Esophagus muscularis mucosa (tissue), 4 donors: ENCODE measurements at places on chromosomes 7 and 10. TPM values are rescaled to one million over a fixed set of nuclear protein-coding genes. Genes with fewer than 3 reads are reported as not detected.

Gene PRPS1L1
- total RNA-seq: not detected

Gene MUC12
- total RNA-seq: not detected

Gene MMRN2
- 66.0 TPM for total RNA-seq

Gene KIAA1549
- total RNA-seq: 2.5 TPM

Gene RHEB
- total RNA-seq: 98.5 TPM

Gene RPEL1
- total RNA-seq: not detected

Gene RBP3
- 0.06 TPM for total RNA-seq

Gene GIMAP2
- 5.8 TPM for total RNA-seq

Gene ERVW-1
- total RNA-seq: not detected

Gene FXYD4
- total RNA-seq: not detected

GRCh38 chr7:162632-163297, 29.6 kb upstream of the FAM20C start:
- no peak for DNase-seq
- H3K4me3 ChIP-seq: no peak overlapping the region
- H3K36me3 ChIP-seq: no peaks in the 10 kb centered on the region
- H3K4me1 ChIP-seq: no peaks in the 10 kb centered on the region

DNA sequence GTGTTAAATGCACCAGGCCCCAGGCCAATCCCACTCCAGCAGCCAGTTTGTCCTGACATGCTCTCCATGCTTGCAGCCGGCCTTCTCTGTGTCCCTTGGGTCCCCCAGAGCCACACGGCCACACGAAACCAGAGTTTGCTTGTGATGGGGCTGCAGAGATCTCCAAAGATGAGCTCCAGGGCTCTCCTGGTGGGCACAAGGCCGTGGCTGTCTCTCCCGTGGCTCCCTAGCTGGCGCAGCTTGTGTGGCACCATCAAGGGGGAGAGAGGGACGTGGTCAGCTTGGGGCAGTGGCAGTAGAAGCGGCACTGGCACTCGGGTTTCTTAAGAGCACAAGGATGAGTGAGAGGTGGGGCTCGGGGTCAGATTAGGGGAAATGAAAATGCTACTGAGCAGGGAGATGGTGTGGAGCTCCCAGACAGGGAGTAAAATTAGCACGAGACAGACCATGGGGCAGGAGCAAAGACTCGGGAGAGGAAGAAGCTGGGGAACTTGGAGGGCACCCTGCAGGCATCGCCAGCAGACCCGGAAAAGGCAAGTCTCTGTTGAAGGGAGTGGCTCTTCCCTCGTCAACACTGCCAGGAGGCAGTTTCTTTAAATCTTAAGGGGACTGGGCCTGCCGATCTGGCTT, 572.5 kb upstream of the FOXK1 start:
- H3K4me1 ChIP-seq: no peaks in the 10 kb centered on the region
- DNase-seq: no peak
- H3K27ac ChIP-seq: no peak overlapping the region
- peaks cover 7% of the 10 kb centered on the region for H3K36me3 ChIP-seq
- no peak overlapping the region for H3K4me3 ChIP-seq
- H3K27me3 ChIP-seq: no peaks in the 10 kb centered on the region

- peak overlapping the region; percentile 58 for H3K27ac ChIP-seq
- H3K4me1 ChIP-seq: no peaks in the 10 kb centered on the region
- H3K27me3 ChIP-seq: no peaks in the 10 kb centered on the region
Observed at GRCh38 chr7:33831389-33832141, 73.8 kb upstream of the BMPER start.

- DNase-seq: no peak
- no peaks in the 10 kb centered on the region for H3K36me3 ChIP-seq
- no peak overlapping the region for H3K4me3 ChIP-seq
- no peak overlapping the region for H3K27ac ChIP-seq
Observed at GRCh38 chr7:31014826-31015225, 37.3 kb upstream of the ADCYAP1R1 start.

DNA sequence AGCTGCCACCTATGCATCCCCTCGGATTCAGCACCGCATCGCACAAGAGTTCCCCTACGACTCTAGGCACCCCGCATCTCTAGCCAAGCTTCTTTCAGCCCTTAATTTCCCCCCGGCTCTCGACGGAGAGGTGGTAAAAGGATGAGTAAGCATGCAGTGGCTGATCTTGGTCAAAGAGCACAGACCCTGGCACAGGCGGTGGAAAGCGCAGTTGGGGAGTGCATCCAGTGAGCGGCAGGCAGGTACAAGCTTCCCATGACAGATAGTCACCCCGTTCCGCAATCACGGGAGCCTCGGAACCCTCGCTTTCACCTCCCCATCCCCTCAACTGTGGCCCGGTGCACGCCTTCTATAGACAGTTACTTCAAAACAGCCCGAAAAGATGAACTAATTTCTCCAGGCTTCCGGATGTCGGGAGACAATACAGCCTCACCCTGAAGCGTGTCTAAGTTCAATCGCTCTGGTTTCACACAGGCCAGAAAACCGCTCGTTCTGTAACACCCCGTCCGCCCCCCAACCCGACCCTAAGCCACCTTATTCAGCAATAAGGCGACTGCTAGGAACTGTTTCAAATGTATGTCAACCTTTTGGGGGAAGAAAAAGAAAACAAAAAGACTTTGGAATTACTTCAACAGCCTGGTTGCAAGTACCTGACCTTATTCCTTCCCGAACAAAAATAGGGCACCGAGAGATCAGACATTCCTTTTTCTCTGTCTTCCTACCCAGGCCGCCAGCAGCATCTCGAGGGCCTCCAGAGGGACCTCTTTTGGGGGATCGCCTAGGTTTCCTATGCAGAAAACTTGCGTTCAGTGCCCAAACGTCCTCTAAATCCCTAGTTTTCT, 1.4 kb downstream of the RHEB start:
- peak overlapping the region; percentile 97 for H3K27ac ChIP-seq
- H3K27me3 ChIP-seq: no peaks in the 10 kb centered on the region
- H3K36me3 ChIP-seq: no peaks in the 10 kb centered on the region

GRCh38 chr10:126013489-126014281, 117.3 kb downstream of the FANK1 start:
- DNase-seq: no peak
- no peaks in the 10 kb centered on the region for H3K36me3 ChIP-seq
- no peak overlapping the region for H3K27ac ChIP-seq

DNA sequence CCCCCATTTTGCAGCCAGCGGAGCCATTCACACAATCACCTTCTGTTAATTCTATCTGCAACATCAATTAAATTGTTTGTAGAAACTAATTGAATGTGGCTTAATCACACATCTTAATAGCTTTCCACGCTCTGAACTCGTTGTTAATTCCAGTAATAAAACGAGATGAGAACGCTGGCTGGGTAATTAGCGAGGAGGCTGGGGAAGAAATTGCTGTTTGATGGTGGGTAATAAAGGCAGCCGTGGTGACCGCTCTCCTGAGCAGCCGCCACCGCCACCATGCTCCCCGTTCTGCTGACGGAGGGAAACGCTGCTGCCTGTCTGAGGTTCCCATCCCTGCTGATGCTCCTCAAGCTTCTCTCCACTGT, 36.3 kb downstream of the GBX1 start:
- H3K4me1 ChIP-seq: peaks cover 3% of the 10 kb centered on the region
- no peak overlapping the region for H3K4me3 ChIP-seq
- no peak overlapping the region for H3K27ac ChIP-seq
- no peak for DNase-seq
- peaks cover 53% of the 10 kb centered on the region for H3K36me3 ChIP-seq

DNA sequence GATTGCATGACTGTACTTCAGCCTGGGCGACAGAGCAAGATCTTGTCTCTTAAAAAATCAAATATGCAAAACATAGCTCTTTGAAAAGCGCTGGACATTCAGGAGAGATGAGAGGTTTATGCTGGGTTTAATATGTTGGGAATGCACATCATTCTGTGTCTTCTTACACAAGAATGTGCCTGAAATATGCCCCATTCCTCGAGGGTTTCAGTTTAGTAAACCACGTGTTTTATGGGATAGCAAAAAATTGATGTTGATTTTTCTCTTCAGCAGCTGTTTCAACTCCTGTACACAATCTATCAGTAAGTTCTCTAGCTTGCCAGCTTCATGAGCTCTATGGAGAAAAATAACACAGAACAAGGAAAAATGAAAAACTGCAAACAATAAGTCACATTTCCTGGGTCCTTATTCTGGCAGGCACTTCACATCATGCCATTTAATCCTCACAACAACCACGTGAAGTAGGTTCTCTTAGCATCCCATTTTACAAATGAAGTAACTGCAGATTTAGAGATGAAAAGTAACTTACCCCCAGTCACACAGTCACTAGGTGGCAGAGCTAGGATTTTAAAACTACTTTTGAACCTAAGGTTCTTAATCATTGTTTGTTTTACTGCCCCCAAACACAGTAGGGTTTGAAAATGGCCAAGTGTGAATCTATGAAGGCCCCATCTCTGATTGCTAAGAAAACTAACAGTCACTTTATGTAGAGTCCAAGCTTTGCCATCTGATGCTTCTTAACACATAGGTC, 423.6 kb downstream of the PHTF2 start:
- H3K27ac ChIP-seq: no peak overlapping the region
- no peaks in the 10 kb centered on the region for H3K36me3 ChIP-seq
- H3K4me3 ChIP-seq: no peak overlapping the region
- H3K27me3 ChIP-seq: no peaks in the 10 kb centered on the region

- H3K4me1 ChIP-seq: peaks cover 14% of the 10 kb centered on the region
- H3K27me3 ChIP-seq: no peaks in the 10 kb centered on the region
- no peaks in the 10 kb centered on the region for H3K36me3 ChIP-seq
Observed at GRCh38 chr7:69365651-69366192, 232.6 kb upstream of the AUTS2 start.

- H3K27ac ChIP-seq: no peak within 1 kb of the TSS
- no peak for DNase-seq
- peak within 1 kb of the TSS; percentile 36 for H3K4me3 ChIP-seq
- peaks cover 100% of the 10 kb centered on the region for H3K27me3 ChIP-seq
- H3K36me3 ChIP-seq: no peaks in the 10 kb centered on the region
Observed at GRCh38 chr10:99532687-99533495, at the start of gene NKX2-3. TSS of gene NKX2-3 (plus strand) at chr10:99532942. CDS start at chr10:99533132, 190 bp downstream.

GRCh38 chr7:23808421-23808820, 98.4 kb downstream of the STK31 start:
- no peak overlapping the region for H3K27ac ChIP-seq
- DNase-seq: no peak
- no peaks in the 10 kb centered on the region for H3K27me3 ChIP-seq
- H3K4me1 ChIP-seq: no peaks in the 10 kb centered on the region

- H3K4me3 ChIP-seq: no peak overlapping the region
- H3K36me3 ChIP-seq: no peaks in the 10 kb centered on the region
- no peaks in the 10 kb centered on the region for H3K27me3 ChIP-seq
- no peak for DNase-seq
- no peaks in the 10 kb centered on the region for H3K4me1 ChIP-seq
Observed at GRCh38 chr10:23146258-23146657, 45.9 kb upstream of the PTF1A start.
